ENCODE measurements at places on chromosomes 11 and 22. TPM values are rescaled to one million over a fixed set of nuclear protein-coding genes. Genes with fewer than 3 reads are reported as not detected.

The TAF10 gene
- 138 TPM for total RNA-seq

The MYO7A gene
- 0.15 TPM for total RNA-seq

The OR52H1 gene
- not detected for total RNA-seq

DNA sequence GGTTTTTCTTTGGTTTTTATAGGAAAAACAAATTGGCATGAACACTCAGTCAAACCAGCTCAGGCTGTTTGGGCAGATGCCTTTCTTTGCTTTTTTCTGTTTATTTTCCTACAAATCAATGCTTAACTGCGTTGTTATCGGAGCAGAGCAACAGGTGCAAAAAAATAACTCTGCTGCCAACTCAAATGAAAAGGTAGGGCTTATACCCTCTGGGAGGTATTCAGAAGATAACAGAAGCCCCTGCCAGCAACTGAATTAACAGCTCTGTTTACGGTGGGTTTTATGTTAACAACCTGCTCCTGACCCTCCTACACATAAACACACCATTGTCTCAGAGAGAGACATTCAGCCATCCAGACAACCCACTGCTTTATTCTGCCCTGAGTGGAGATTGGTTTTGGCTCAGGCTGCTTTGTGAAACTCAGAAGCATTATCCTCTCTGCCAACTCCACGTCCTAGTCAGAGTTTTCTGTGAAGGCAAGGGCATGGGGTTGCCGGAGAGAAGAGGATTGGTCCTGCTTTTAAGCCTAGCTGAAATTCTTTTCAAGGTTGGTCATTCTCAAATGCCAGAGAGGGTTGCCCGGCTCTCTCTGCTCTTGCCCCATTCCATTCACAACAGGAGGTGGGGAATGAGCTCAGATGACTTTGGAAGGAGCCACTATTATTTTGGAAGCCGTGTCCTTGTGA, 11.4 kb downstream of the EHF start:
- no peak for DNase-seq

DNA sequence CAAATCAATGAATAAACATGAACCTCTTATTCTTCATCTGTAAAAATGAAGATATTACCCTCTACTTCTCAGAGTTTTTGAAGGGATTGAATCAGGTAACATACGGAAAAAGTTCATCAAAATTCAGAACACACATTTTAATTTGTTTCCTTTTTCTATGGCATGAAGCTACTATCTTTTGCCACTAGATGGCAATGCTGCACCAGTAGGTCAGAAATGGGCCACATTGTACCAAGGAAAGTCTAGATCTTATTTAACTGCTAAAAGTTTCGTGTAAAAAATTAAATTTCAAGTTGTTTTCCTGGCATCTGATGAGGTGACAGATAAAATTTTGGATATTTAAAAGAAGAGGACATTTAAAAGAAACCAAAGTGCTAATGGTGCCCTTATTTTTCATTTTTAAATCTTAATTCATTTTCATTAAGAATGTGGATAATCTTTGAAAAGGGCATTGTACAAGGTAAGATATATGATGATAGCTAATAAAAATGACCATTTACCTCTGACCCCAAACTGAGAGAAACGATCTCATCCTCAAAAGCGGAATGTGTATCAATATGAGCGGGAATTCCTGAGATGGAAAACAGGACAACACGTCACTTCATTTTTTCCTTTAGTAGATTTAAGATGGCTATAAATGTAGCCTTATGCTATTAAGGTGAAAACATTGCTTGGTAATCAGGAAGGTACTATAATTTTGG, 16.1 kb downstream of the ALKBH8 start:
- DNase-seq: peak; percentile 44

DNA sequence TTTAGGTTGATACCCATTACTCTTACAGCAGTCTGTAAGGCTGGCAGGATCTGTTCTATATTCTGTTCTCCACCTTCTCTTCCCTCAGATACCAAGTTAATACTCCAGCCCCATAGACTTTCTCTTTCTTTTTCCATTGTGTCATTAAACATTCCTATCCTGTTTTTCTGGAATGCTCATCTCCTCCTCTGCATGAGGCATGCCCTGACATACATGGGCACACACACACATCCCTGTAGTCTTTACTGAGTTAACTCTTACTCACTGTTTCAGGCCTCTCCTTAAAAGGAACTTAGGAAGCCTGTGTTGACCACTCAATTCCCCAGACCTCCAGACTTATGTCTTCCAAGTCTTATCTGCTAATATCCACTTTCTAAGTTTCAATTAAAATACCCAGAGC, 476.8 kb downstream of the METTL15 start:
- no peak for DNase-seq

- DNase-seq: no peak
Measured at GRCh38 chr11:74754507-74755252, 6.0 kb downstream of the RNF169 start.

DNA sequence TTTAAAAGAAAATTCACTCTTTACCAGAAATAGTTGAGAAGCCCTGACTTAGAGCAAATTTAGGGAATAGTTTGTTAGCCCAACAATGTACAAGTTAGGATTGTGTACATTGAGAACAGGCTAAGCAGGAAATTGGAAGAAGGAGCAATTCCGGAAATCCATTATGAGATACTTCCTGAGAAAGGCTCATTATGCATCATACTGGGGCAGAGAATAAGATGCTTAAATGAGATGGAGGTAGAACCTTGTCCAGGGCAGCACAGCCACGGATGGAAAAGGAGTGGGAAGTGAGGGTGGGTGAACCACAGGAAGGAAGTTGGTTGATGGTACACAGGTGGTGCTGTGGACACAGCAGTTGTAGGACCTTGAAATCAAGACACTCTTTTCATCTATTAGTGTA, 180.2 kb downstream of the PGR start:
- no peak for DNase-seq

- DNase-seq: no peak
Measured at GRCh38 chr22:24728790-24729637, 45.5 kb downstream of the PIWIL3 start.

DNA sequence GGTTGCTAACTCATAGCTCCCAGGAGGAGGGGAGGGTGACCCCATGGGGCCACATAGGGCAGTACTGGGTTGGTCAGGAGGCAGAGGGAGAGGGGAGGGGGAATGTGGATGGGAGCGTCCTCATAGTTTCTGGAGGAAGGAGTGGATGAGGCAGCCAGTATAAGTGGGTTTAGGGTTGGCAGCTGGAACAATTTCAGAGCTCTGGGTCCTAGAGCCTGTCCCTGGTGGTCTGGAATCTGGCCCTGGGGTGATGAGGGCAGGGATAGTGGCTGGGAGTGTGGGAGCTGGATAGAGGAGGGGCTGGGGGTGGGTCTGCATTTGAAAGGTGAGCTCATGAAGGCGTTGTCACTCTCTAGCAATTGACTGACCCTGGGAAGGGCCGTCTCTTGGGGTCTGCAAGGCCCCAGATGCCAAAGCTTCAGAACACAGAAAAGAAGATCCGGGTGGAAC, 5.3 kb upstream of the MRGPRG start:
- no peak for DNase-seq

Data from activated CD4-positive, alpha-beta T cell treated with anti-CD3 and anti-CD28 coated beads, Interleukin-2, amount 10 ng/mL, durations not matched to agents 7 days and 5 days (primary cell).